ENCODE measurements at places on chromosomes 5 and 9.

GRCh38 chr5:152379331-152379730 is 25.7 kb downstream of the NMUR2 start:
- no peak for DNase-seq

- DNase-seq: no peak
Measured at GRCh38 chr5:126486332-126486731, 63.1 kb downstream of the GRAMD2B start.

GRCh38 chr9:113056191-113057106 is at the start of gene ZFP37:
TSS of gene ZFP37 (minus strand) at chr9:113056724. CDS start at chr9:113056688, 36 bp downstream.
- peak; percentile 93 for DNase-seq

- DNase-seq: no peak
Measured at GRCh38 chr5:1724822-1725602, 74.6 kb downstream of the MRPL36 start.

DNA sequence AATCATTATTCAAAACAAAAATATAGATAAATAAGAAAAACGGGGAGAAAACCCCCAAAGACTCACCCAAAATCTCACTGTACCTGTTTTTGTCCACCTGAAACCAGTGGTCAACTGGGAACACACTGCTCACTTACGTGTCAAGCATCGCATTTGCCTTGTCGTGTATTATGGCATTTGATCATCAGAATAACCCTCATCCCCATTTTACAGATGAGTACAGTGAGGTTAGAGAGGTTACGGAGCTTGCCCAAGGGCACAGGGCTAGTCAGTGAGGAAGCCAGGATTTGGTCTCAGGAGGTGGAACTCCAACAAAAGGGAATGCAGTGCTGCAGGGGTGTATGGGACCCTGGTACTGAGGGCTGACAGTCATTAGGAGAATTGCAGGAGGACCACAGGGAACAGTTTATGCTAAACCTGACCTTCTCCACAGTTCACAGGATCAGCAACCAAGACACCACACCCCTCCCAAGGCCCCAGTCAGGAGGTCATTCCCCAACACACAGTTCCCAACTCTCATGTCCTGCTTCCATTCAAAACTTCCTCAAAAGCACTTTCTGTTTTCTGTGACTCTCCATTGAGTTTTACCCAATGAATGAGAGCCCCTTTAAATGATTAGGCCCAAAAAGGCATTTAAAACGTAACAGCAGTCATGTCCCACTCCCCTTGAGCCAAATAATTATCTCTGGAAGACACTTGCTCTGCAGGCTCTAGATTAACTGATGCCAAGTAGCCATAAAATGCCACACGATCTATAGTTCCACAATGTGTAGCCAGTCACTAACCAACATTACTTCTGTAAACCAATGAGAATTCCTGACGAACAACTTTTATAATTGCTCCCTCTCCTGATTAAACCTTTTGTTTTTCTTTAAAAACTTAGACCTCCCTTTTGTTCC is 50.8 kb downstream of the CTSL start:
- DNase-seq: no peak

DNA sequence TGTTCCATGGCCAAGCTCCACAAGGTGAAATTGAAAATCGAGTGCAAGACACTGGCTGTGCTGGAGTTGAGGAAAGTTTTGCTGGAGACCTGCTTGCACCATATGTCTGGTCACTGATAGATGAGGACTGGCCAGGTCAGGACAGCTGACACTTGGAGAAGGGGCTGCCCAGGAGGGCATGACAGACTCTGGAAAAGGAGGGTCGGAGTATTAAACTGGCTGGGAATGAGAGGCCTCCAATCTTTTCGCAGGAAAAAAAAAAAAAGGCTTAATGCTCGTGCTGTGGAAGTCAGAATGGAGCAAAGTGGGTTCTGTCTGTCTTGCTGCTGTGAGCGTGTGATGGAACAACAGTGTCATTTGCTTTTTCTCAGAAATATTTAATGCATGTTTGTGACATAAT is 5.5 kb downstream of the TENT4A start:
- no peak for DNase-seq

DNA sequence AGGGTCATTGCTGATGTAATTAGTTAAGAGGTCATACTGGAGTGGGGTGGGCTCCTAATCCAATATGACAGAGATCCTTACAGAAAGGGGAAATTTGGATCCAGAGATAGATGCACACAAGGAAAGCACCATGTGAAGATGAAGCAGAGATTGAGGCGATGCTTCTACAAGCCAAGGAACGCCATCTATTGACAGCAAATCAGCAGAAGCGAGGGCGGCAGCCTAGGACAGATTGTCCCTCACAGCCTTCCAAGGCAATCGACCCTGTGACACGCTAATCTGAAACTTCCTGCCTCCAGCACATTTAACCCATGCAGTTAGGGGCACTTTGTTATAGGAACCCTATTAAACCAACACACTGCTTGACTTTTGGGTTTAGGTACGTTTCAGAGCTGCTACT is 285.1 kb upstream of the DAP start:
- no peak for DNase-seq

- DNase-seq: no peak
Measured at GRCh38 chr9:96209407-96210271, 92.3 kb downstream of the HSD17B3 start.

DNA sequence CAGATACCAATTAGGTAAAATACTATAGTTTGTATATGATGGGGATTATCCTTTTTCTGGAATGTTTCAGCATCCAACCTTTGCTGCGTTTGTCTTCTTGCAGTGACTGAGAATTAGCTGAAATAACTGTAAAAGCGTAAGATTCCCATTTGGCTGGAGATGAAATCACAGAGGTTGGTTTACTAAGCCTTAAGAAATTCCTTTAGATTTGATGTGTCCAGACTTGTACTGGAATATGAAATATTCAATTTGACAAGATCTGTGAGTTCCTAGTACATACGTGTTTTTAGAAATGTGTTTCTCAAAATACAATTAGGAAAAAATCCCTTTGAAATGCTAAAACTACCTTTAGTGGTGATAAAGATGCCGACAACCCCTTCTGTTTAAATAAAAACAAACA is 286.0 kb upstream of the DMRT1 start:
- DNase-seq: no peak

- DNase-seq: no peak
Measured at GRCh38 chr5:119166026-119166425, 95.1 kb downstream of the DMXL1 start.

DNA sequence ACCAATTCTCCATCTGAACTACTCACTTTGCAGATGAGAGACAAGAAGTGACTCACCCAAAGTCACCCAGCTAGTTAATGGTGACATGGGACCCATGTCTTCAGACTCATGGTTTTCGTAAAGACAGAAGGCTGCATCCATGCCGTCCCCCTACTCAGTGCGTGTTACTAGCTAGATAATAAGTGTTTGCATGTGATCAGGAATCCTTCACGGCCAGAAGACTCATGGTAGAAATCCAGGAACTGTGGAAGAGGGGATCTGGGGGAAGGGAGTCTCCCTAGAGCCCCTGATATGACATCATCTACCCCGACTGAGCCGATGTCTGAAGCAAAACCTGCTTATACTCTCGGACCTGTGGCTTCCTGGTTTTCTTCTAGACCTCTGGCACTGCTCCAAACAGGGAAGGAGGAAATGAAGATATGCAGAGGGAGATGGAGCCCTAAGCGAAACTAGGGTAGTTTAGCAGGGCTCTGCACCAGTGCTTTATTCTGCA is 3.3 kb downstream of the RNF183 start:
- DNase-seq: no peak

DNA sequence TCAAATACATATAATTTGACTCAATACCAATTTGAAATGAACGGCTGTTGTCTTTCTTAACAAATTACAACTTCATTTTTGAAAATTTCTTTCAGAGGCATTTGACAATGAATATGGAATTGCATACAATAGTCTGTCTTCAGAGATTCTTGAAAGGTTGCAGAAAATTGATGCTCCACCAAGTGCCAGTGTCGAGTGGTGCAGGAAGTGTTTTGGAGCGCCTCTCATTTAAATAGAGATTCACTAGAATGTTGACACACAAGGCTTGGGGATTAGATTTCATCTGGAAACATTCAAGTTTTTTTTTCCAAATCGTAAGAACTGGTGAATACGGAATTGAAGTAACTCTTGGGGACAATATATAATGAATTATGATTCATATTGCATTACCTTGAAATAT is 8.1 kb downstream of the RPS6 start:
- DNase-seq: no peak

- DNase-seq: no peak
Measured at GRCh38 chr5:30592833-30593232, 600.7 kb upstream of the CDH6 start.

- no peak for DNase-seq
Measured at GRCh38 chr5:162248107-162248713, 180.6 kb downstream of the GABRG2 start.

DNA sequence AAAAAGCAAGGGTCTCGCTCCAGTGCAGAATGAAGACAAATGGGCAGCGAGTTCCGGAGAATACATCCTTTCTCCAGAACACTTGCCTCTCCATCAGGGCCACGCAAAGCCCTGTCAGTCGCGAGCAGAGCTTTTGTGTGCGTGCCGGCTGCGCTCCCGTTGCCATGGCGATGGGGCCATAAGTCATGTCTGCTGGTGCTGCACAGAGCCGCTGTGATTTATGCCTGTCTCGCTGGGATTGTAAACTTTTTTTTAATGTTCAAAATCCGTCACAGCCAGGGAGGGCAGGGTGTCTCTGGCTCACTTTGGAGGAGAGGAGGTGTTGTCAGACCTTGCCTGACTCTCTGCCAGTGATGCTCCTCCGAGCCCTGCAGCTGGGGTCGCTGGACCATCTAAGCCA is 272.7 kb downstream of the TRIM32 start:
- DNase-seq: no peak

GRCh38 chr5:7916171-7916804 is 47.3 kb downstream of the MTRR start:
- no peak for DNase-seq

- no peak for DNase-seq
Measured at GRCh38 chr5:107469485-107470294, 201.0 kb downstream of the EFNA5 start.

DNA sequence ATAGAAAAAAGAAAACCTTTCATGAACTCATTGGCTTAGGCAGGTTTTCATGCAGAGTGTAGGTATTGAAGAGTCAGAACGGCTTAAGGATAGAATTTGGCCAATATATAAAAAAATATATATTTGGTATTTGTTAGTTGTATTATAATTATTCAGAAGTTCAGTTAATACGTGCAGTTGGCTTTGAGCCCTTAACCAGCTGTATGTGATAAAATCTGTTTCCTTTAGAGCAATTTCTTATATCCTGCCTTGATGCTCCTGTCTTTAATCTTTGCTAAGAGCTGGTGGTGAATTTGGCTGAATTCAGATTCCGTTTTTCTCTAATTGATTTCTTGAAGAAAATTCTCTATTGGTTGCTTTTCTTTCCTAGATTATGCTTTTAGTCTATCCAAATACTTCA is 3.7 kb downstream of the ANXA1 start:
- DNase-seq: no peak

GRCh38 chr9:88782931-88783710 is 208.1 kb upstream of the S1PR3 start:
- DNase-seq: no peak

- no peak for DNase-seq
Measured at GRCh38 chr9:84000186-84000585, 19.6 kb downstream of the RMI1 start.

Measured in C1 segment of cervical spinal cord (tissue), 14 donors.